ENCODE measurements at places on chromosomes 11 and 22. TPM values are rescaled to one million over a fixed set of nuclear protein-coding genes. Genes with fewer than 3 reads are reported as not detected.

- DNase-seq, result no peak
- H3K36me3 ChIP-seq, result peaks cover 16% of the 10 kb centered on the region
- peaks cover 4% of the 10 kb centered on the region for H3K4me1 ChIP-seq
- no peaks in the 10 kb centered on the region for H3K27me3 ChIP-seq
Observed at GRCh38 chr22:45842291-45842991, 134.5 kb downstream of the WNT7B start.

DNA sequence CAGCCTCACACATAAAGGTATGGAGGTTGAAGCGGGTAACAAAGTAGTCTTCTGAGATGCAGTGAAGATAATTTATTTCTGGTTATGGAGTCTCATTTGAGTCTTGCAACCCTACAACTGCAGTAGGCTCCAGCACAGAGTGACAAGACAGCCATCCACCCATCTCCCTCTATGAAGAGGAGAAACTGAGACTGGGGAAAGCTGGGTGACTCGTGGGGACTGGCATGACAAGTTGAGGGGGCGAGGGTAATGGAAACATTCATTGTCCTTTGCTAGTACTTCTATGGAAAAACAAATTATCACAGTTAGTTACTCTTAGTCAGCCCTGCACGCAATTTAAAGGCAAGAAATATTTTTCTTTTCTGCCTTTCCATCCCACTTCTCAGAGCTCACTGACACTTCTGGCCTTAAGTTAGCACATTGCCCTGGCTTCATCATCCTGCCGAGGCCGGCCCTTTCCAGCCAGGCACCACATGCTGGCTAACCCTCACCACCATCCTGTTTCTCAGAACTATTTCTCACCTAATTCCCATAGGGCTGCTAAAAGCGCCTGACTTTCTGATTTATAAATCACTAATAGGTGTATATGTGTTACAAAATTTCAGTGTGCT, 361.1 kb downstream of the ETS1 start:
- peak overlapping the region; percentile 91 for H3K27ac ChIP-seq
- peaks cover 8% of the 10 kb centered on the region for H3K36me3 ChIP-seq
- DNase-seq, result peak; percentile 58
- H3K4me1 ChIP-seq, result peaks cover 33% of the 10 kb centered on the region

GRCh38 chr22:39567135-39567946, 3.2 kb upstream of the CACNA1I start:
- DNase-seq, result peak; percentile 85
- peak overlapping the region; percentile 10 for H3K4me3 ChIP-seq
- peaks cover 11% of the 10 kb centered on the region for H3K4me1 ChIP-seq
- H3K27me3 ChIP-seq, result no peaks in the 10 kb centered on the region
- H3K27ac ChIP-seq, result peak overlapping the region; percentile 59

GRCh38 chr11:64947208-64947814, 11.6 kb upstream of the GPHA2 start:
- H3K27me3 ChIP-seq, result peaks cover 30% of the 10 kb centered on the region
- H3K36me3 ChIP-seq, result no peaks in the 10 kb centered on the region
- no peak overlapping the region for H3K27ac ChIP-seq
- no peak overlapping the region for H3K4me3 ChIP-seq
- DNase-seq, result no peak

- no peak for DNase-seq
- no peak overlapping the region for H3K4me3 ChIP-seq
- H3K36me3 ChIP-seq, result no peaks in the 10 kb centered on the region
- H3K27ac ChIP-seq, result no peak overlapping the region
- peaks cover 18% of the 10 kb centered on the region for H3K4me1 ChIP-seq
- H3K27me3 ChIP-seq, result peaks cover 2% of the 10 kb centered on the region
Observed at GRCh38 chr11:9703280-9703679, 39.4 kb downstream of the SWAP70 start.

GRCh38 chr11:95157824-95158223, 68.2 kb downstream of the ENDOD1 start:
- peak overlapping the region; percentile 81 for H3K27ac ChIP-seq
- peaks cover 44% of the 10 kb centered on the region for H3K4me1 ChIP-seq
- DNase-seq, result peak; percentile 70

DNA sequence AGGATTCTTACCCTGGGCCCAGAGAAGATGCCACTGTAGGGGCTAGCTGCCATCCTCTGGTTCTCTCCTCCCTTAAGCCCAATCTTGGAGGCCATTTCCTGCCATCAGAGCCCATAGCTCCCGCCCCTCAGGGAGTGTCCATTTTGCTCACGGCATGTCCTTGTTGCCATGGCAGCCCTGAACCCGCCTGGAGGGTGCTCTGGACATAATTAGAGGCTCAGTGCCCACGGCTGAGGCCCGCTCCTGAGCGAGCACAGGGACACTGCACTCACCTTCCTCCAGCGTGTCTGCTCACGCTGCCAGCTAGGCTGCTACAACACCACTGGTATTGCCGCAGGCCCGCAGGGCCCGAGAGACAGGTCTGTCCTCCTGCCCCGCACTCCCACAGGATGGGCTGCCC, 11.1 kb upstream of the SUSD2 start:
- H3K36me3 ChIP-seq, result peaks cover 20% of the 10 kb centered on the region
- H3K4me3 ChIP-seq, result no peak overlapping the region
- no peak for DNase-seq
- no peaks in the 10 kb centered on the region for H3K27me3 ChIP-seq

DNA sequence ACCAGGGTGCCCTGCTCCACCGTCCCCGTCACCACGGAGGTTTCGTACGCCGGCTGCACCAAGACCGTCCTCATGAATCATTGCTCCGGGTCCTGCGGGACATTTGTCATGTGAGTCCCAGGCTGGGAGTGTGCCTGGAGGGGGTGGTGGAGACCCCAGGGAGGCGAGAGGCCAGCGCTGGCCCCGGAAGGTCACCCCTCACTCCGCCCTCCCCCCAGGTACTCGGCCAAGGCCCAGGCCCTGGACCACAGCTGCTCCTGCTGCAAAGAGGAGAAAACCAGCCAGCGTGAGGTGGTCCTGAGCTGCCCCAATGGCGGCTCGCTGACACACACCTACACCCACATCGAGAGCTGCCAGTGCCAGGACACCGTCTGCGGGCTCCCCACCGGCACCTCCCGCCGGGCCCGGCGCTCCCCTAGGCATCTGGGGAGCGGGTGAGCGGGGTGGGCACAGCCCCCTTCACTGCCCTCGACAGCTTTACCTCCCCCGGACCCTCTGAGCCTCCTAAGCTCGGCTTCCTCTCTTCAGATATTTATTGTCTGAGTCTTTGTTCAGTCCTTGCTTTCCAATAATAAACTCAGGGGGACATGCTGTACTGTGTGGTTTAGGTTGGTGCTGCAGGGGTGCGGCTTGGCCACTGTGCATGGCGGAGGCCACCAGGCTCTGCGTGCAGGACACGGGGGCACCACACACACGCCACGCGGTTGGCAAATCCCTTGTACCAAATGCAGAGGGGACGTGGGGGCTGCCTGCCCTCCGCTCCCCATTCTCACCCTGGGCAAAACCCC, 35.4 kb downstream of the MUC2 start:
- no peak overlapping the region for H3K27ac ChIP-seq
- H3K27me3 ChIP-seq, result no peaks in the 10 kb centered on the region
- no peaks in the 10 kb centered on the region for H3K36me3 ChIP-seq
- DNase-seq, result no peak
- no peak overlapping the region for H3K4me3 ChIP-seq

NELL1 gene
- total RNA-seq, result not detected

Measured in activated CD4-positive, alpha-beta T cell treated with anti-CD3 and anti-CD28 coated beads, Interleukin-2, amount 10 ng/mL, durations not matched to agents 24 days and 14 days (primary cell).